Activated CD4-positive, alpha-beta T cell treated with anti-CD3 and anti-CD28 coated beads for 48 hours (primary cell): ENCODE measurements at places on chromosomes 5 and 9.
A peak's percentile ranks its signal among the peaks of the same experiment; 100 is the strongest.

GRCh38 chr5:139458580-139459407 lies 3.7 kb downstream of the ECSCR start:
- peak; percentile 84 for DNase-seq

- no peak for DNase-seq
Measured at GRCh38 chr5:96821260-96821916, 13.6 kb upstream of the ERAP1 start.

- DNase-seq: peak; percentile 31
Measured at GRCh38 chr9:88106492-88106891, 31.8 kb downstream of the SPATA31C2 start.

DNA sequence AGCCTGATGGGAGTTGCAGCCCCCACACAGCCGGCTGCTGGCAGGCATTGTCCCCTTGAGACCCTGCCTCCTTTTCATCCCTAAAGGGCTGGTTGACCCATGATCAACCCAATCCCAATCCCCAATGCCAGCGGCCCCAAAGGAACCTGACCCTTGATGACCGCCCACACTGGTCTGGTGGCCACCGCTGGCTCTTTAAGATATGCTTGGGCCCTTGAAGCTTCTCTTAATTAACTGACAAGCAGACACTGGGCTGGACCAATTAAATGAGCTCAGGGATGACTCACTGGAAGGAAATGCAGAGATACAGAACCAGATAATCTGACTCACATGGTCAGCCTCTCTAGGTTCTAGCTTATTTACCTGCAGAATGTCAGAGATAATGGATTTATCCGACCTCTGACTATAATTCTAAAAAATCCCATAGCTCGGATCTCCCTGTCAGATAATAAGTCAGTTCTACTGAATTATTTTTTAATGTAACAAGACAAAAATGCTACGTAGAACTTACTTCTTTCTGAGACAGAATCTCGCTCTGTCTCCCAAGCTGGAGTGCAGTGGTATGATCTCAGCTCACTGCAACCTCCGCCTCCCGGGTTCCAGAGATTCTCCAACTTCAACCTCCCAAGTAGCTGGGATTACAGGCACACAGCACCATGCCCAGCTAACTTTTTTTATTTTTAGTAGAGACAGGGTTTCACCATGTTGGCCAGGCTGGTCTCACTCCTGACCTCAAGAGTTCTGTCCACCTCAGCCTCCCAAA lies 11.1 kb upstream of the MLANA start:
- DNase-seq: no peak

GRCh38 chr5:15850939-15851341 lies 328.7 kb downstream of the MARCHF11 start:
- no peak for DNase-seq

DNA sequence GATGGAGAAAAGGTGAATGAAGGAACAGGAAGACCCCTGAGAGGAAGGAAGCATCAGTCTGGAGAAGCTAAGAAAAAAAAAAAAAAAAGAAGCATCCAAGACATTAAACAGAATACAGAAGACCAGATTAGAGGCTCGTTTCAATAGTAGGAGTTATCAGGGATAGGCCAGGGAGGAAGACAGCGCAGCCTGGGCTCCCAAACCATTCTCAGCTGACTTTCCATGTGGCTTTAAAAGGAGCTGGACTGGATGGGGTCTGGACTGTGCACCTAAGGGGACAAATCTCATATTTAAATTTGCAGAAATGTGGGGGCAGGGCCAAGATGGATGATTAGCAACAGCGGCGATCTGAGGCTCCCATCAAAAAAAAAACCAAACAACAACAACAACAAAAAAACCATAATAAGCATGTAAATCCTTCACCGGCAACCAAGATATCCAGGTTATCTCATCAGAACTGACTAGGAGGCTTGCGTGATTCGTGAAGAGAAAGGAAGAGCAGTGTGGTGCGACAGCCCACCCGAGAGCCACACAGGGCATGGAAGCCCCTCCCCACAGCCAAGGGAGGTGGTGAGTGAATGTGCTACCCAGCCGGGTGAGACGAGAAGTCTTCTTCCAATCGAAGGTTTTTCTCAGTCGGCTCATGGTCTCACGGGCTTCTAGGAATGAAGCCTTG lies 114.9 kb upstream of the ADAMTS16 start:
- DNase-seq: no peak

- no peak for DNase-seq
Measured at GRCh38 chr9:31412081-31412480, 972.4 kb upstream of the ACO1 start.

- DNase-seq: no peak
Measured at GRCh38 chr9:81999806-82000205, 11.2 kb downstream of the SPATA31D1 start.

GRCh38 chr5:101535626-101536025 lies 632.5 kb upstream of the ST8SIA4 start:
- DNase-seq: no peak
